ENCODE measurements at places on chromosomes 5 and 9.

DNA sequence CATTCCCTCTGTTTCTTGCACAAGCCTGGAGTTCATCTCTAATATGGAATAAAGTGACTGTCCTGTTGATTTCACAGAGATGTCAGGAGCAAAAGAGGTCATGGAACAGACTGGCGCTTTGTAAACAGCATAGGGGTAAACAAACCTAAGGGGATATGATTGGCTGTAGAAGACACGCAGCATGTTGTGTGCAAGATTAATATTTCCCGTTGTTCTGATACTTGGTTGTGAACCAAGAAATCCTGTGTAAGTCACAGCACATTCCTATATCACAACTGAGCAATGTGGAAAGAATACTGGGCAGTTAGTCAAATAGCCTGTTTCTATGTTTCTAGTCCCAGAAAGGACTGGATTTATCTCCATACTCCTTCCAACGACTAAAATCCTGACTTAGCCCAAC, 3.2 kb downstream of the ADAMTS12 start:
- DNase-seq = no peak

DNA sequence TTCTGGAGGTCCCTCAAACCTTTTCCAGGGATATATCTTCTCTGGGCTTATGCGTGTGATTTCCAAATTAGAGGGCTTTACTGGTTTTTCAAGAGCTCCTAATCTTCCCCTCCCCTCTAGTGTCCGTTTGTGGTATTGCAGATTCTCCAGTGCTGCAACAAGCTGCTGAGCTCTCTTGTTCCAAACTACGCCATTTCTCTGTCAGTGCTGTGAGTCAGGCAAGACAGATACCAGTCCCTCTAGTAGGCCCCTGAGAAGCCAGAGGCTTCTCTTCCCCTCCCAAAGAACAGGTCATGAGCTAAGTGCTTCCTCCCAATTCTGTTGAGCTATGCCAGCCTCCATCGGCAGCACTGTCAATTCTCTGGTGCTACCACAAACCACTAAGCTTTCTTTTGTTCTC, 149.5 kb downstream of the FANCC start:
- peak; percentile 40 for DNase-seq

GRCh38 chr5:135159626-135160025, 125.6 kb upstream of the PITX1 start:
- no peak for DNase-seq

DNA sequence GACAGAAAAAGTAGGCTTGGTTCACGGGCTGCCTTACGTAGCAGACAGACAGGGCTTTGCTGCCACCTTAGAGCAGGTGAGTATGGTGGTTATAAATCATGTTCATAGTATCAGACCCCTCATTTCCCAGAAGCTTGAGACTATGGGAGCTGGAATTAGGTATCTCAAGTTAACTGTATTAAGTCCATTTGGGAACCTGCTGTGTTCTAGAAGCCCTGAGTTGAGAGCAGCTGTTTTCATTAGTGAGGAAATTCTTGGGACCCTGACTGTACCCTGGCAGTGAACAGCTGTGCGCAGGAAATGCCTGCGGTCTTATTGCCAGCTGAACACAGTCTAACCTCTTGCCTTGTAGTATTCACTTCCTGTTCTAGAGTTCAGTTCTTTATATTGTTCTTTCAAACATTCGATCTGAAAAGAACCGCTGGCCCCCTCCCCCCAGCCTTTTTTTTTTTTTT, 29.8 kb downstream of the UGCG start:
- no peak for DNase-seq

DNA sequence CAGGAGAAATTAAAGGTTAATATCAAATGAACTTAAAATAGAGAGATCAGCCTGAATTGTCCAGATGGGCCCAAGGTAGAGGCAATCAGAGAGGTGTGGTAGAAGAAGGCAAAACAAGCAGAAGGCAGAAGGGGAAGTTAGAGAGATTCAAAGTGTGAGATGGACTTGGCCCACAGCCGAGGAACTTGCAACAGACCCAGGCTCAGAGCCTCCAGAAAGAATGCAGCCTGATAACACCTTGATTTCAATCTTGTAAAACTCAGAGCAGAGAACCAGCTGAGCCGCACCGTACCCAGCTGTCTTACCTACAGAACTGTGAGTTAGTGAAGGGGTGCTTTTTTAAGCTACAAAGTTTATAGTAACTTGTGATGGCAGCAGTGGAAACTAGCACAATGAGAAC, 190.9 kb downstream of the RFK start:
- peak; percentile 56 for DNase-seq

DNA sequence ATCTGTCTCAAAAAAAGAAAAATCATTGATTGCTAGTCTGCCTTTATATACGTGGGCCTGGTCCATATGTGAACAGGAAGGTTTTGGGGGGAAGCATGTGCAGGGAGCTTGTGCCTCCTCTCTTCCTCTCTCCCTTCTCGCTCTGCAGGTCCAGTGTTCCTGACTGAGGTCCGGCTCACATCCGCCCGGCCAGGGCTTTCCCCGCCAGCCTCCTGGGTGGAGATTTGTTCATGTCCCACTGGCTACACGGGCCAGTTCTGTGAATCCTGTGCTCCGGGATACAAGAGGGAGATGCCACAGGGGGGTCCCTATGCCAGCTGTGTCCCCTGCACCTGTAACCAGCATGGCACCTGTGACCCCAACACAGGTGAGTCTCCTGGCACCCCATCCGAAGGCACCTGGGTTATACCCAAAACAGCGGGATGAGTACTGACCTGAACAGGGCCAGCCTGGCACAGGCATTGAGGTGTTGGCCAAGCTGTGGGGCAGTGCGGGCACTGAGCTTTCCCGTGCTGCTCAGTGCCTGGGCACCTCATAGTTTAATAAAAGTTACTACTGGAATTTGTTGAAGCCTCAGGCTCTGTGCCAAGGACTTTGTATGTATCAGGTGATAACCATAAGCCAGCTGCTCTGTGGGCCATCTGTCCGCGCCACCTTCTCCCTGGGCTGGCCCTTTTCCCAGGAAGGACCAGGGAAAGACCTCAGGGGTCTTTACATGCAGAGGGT, 39.4 kb upstream of the AIF1L start:
- no peak for DNase-seq

DNA sequence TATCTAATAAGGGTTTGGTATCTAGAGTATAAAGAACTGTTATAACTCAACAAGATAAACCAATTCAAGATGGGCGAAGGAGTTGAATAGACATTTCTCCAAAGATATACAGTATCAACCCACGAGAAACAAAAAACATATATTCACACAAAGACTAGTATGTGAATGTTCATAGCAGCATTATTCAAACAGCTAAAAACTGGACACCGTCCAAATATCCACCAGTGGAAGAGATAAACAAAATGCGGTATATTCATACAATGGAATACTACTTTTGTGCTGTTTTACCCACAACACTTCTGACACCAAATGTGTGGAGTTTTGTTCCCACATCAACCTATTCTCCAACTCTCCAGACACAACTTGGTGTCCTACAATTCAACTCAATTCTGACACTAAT, 33.1 kb downstream of the EGR1 start:
- no peak for DNase-seq

- no peak for DNase-seq
Observed at GRCh38 chr9:7315746-7316145, 483.8 kb downstream of the DMAC1 start.

GRCh38 chr5:14112998-14113652, 30.0 kb upstream of the TRIO start:
- DNase-seq = no peak

DNA sequence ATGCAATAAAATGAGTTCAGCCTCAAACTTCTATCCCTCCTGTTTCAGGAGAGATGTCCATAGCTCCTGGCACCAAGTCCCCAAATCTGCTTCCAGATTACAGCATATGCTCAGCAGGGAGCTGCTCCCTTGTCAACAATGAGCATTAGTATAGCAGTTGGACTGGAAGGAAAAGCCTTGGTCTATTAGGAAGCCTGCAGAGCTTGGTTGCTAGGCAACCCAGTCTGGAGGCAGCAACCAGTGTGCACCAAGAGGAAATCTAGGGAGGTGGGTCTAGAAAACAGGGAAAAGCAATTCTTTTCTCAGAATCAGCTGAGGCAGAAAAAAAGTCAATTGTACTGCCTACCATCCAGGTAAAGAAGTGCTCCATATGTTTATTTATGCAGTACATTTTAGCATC, 229.5 kb upstream of the NMUR2 start:
- DNase-seq = no peak

- no peak for DNase-seq
Observed at GRCh38 chr5:107313921-107314320, 356.8 kb downstream of the EFNA5 start.

DNA sequence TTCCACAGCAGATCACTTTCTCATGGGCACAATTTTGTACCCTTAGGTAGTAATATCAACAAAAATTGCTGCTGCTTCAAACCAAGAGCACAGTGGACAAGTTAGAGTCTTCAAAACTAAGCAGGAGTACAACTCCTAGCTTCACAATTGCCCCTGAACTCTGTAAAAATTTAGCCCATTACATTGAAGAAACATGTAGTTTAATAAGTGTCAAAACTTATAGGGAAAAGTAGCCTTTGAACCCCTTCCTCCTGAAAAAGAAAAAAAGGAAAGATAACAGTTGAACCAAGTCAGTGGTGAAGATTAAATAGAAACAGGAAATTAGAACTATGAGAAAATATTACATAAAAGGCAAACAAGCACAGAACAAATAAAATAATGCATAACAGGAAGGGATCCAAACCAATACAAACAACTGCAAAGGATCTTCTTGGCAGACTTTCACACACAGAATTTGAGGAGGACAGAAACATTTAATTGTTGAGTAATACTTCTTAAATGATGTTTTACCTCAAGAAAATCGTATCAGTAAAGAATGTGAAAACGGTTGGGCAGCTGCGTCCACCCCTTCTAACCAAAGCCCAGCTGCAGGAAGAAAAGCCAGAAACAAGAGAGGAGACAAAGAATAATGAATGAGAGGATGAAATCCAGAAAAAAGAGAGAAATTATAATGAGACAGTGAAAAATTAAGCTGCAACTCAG, 636.0 kb downstream of the NR2F1-AS1 start:
- no peak for DNase-seq

- no peak for DNase-seq
Observed at GRCh38 chr5:20636686-20637085, 648.7 kb upstream of the CDH18 start.

GRCh38 chr5:35979715-35980114, 11.5 kb downstream of the UGT3A1 start:
- no peak for DNase-seq

DNA sequence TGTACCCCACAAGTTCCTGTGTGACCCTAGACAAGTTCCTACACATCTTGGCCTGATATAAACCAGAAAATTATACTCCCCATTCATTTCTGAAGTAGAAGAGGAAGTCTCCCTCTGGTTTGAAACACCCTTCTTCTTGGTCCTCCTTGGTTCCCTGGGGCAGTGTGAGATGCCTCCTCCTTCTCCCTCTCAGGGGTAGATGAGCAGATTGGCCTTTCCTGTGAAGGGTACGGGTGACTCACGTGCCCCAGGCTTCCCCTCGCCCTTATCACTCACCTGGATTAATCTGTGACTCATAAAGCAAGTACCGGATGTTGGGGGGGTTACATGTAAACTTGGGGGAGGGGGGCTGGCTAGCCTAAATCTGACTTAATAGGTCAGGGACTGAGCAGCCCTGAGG, 11.1 kb upstream of the AQP3 start:
- no peak for DNase-seq

DNA sequence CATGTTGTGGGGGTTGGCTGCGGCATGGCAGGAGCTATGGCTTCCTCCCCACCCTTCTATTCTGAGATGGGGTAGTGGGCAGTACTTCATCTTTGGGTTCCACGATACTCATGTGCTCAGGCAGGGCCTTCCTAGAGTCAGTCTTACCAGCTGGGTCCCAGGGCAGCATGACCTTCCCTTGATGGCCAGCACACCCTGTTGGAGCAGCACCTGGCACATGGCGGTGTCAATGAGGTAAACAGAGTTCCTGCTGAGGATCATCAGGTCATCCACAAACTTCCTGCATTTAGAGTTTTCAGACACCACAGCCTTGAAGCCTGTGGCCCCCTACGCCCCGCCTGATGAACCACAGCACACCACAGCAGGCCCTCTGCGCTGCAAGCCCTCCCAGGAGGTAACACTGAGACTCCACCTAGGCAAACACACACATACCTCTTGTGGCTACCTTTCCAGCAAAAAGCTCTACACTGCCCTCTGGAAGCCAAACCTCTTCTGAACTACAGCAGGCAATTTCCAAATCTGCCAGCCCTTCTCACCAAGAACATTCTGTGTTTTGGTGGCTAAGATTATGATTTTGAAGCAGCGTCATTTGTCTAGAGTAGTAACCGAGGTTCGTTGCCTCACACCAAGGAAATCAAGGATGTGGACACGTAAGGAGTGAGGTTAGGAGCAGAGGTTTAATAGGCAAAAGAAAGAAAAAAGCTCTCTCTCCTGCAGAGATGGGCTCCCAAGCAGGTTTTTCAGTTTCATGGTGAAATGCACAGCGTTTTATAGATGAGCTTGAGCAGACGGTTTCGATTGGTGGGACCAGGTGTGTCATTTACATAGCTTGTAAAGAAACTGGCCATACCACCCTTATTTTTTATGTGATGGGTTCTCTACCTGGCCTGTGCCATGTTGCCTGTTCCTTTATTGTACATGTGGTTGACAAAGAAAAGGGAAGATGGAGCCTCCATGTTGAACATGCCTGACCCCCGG, 20.3 kb upstream of the TMEM174 start:
- DNase-seq = no peak

GRCh38 chr5:72599519-72600370, 92.5 kb upstream of the ZNF366 start:
- DNase-seq = no peak

DNA sequence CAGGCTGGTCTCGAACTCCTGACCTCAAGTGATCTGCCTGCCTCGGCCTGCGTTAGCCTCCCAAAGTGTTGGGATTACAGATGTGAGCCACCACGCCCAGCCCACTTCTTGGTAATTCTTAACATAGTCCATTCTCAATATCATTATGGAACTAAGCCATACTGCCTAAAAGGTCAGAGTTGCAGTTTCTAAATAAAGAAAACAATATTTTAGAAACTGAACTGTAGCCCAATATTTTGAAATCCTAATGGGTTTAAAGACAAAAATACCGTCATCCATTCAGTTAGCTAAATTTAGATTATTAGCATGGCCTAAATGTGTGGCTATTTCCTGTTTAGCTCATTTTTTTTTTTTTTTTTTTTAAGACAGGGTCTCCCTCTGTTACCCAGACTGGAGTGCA, 99.5 kb downstream of the USP20 start:
- DNase-seq = no peak

GRCh38 chr5:140108093-140109017, 5.6 kb upstream of the PURA start:
- DNase-seq = no peak

GRCh38 chr5:137613554-137614265, 114.6 kb upstream of the SPOCK1 start:
- DNase-seq = no peak

DNA sequence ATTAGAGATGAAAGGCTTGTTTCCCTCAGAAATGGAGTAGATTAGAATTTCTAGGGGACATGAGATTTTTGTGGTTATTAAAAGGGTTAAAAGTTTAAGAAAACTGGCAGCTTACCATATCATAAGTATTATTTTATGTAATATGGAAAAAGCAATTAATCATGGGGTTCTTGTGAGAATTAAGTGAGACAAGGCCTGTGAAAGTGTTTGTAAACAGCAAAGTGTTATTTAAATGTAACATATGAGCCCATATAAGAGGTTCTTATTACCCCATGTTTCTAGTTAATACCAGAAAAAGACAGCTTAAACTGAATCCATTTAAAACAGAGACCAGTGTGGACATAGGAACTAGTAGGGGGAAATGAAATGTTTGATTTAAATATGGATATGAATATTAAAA, 241.1 kb upstream of the PIK3R1 start:
- no peak for DNase-seq

Measured in prostate gland (tissue), 2 donors.